ENCODE measurements at places on chromosomes 1 and 21.

DNA sequence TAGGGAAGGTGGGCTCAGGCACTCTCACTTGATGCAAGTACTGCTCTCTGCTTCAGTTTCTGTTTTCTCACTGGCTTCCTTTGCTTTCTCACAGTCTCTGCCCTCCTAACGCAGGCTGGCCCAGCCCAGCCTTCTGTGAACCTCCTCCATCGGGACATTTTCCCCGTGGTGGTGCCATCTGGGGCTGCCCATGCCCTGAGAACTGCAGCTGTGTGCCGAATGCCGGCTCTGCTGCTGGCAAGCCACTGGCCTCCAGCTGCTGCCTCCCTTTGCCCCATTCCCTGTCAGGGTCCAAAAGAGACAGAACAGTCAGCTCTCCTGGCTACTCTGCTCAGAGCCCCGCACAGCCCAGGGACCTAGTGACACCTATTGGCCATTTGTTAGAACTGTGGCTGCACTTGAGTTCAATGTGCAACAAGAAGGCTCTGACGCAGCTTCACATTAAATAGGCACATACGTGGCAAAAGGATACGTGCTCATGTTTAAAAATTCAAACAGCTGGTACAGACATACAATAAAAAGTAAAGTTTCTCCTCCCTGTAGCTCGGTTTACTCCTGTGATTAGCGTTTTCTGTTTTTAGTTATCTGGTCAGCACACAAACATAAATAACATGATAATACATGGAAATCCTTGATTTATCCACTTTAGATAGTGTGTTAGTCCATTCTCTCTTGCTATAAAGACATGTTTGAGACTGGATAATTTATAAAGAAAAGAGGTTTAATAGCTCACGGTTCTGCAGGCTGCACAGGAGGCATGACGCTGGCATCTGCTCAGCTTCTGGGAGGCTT is 46.6 kb downstream of the FCRL5 start:
- no peak for DNase-seq

GRCh38 chr21:33898586-33898985 is 17.0 kb downstream of the ATP5PO start:
- DNase-seq = no peak

DNA sequence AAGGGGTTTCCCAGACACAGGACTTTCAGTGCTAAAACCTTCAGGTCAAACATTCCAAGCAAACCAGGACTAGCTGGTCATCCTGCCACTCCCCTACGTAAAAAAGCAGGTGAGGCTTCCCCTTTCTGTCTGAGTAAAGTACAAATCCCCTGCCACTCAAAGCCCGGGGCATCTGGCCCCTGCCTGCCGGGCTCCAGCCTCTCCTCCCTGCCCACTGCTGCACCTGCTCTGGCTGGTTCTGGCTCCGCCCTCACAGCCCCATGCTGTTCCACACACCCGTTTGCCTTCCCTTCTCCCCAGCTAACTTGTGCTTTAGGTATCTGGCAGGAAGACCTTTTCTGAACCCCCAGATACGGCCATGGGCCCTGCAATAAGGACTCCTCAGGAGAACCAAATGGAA is 23.3 kb upstream of the S100A7 start:
- DNase-seq = peak; percentile 73

- DNase-seq = no peak
Measured at GRCh38 chr21:33078907-33079582, 9.1 kb downstream of the OLIG1 start.

DNA sequence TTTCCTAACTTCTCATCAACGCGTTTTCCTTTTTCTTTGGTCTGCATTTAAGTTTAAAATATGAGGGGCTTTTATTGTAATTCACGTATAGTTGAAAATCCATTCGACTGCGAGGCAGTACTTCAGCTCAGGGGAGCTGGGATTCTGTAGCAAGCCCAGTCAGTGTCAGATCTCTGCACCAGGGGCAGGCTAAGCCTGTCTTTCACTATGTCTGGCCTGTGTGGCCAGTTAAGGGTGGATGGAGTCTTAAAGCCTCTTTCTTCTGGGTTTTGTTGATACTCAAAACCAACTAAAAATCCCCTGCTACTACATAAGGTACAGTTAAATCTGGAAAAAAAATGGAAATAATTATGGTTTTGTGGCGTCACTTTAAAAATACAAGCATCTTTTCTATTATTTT is 124.7 kb downstream of the TYW3 start:
- no peak for DNase-seq

GRCh38 chr21:20527731-20528460 is 470.3 kb upstream of the NCAM2 start:
- no peak for DNase-seq

DNA sequence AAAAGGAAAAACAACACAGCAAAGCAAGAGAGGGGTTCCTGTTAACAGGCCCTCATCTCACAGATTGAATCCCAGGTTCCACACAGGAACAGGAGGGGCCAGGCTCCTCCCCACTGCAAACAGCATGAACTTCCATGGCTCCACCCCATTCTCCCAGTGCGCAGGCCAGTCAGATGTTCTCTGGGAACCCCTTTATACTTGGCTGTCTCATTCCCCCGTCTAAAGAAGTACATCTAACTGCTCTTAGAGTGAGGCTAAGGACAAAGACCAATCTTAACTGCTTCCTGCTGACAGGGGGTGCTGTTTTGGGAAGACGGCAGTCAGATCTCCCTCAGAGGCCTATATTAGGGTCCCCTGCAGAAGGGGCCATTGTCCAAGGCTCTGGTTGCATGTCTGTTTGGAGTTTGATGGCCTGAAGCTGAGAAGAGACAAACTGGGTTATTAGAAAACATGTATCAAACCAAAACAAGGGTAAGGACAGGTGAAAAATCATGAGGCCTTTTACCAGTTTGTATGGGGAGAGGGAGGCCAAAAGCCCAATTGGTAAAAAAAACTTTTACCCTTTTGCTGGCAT is 10.5 kb upstream of the NASP start:
- no peak for DNase-seq

DNA sequence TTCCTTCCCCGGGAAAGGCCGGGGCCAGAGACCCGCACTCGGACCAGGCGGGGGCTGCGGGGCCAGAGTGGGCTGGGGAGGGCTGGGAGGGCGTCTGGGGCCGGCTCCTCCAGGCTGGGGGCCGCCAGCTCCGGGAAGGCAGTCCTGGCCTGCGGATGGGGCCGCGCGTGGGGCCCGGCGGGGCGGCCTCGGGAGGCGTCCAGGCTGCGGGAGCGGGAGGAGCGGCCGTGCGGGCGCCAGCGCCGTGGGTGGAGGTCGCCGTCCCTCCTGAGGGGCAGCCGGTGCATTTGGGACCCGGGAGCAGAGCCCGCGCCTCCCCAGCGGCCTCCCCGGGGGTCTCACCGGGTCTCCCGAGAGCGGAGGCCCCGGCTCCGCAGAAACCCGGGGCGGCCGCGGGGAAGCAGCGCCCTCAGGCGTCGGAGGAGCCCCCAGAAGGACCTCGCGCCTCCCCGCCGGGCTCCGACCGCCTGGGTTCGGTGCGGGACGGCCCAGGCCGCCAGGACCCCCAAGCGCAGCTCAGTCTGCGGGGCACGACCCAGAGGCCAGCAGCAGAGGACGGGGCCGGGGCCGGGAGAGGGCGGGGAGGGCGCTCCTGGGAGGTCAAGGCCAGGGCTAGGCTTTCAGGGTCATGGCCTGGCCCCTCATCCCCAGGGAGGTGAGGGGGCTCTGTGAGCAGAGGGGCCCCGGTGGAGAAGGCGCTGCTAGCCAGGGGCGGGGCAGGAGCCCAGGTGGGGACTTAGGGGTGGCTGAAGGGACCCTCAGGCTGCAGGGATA is 7.2 kb upstream of the SLX9 start:
- no peak for DNase-seq

GRCh38 chr1:44314452-44314851 is 40.6 kb downstream of the ERI3 start:
- no peak for DNase-seq

GRCh38 chr1:6614019-6614928 is 743 bp downstream of the PHF13 start:
- no peak for DNase-seq

GRCh38 chr1:48715921-48716320 is 60.8 kb downstream of the BEND5 start:
- DNase-seq = no peak
